Activated CD4-positive, alpha-beta T cell treated with anti-CD3 and anti-CD28 coated beads, Interleukin-2, amount 10 ng/mL, durations not matched to agents 7 days and 5 days (primary cell): ENCODE measurements at places on chromosomes 16 and 17. TPM values are rescaled to one million over a fixed set of nuclear protein-coding genes. Genes with fewer than 3 reads are reported as not detected.

GRCh38 chr16:68749432-68749831, 12.3 kb downstream of the CDH1 start:
- no peak for DNase-seq

DNA sequence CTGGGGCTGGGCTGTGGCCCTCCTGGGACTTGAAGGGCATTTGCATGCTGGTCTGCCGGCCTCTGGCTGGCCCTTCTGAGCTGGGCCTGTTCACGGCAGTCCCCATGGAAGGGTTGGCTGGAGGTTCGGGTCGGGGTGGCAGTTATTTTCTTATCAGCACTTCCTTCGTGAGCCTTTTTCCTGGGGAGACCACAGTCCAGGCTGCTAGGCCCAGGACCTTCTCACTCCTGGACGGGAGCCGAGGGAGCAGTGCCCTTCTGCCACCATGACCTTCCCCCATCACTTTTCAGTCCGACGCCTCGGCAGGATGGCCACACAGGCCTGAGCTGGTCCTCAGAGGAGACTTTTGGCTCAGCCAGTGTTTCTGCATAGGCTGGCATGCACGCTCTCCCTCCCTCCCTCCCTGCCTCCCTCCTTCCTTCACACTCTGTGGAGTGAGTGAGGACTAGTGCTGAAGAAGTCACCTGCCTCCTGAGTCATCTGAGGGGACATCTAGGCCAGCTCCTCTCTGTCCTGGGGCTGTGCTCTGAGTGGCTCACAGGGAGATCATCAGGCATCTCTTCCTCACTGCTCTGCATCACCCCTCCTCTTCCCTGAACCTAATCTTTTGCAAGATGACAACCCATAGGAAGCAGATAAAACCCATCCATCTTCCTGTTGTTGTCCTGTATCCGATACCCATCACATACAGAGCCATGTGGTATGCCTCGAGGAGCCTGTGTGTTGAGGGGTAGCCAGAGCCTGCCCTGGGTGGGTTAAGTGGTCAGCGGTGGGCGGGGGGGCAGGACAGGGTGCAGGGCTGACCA, 109.7 kb downstream of the RAP1GAP2 start:
- DNase-seq, result no peak

Gene GPT2
- total RNA-seq, result 4.0 TPM

GRCh38 chr17:65407017-65407416, 154.4 kb downstream of the AXIN2 start:
- DNase-seq, result no peak

Gene FBXL16
- total RNA-seq, result 14.3 TPM

DNA sequence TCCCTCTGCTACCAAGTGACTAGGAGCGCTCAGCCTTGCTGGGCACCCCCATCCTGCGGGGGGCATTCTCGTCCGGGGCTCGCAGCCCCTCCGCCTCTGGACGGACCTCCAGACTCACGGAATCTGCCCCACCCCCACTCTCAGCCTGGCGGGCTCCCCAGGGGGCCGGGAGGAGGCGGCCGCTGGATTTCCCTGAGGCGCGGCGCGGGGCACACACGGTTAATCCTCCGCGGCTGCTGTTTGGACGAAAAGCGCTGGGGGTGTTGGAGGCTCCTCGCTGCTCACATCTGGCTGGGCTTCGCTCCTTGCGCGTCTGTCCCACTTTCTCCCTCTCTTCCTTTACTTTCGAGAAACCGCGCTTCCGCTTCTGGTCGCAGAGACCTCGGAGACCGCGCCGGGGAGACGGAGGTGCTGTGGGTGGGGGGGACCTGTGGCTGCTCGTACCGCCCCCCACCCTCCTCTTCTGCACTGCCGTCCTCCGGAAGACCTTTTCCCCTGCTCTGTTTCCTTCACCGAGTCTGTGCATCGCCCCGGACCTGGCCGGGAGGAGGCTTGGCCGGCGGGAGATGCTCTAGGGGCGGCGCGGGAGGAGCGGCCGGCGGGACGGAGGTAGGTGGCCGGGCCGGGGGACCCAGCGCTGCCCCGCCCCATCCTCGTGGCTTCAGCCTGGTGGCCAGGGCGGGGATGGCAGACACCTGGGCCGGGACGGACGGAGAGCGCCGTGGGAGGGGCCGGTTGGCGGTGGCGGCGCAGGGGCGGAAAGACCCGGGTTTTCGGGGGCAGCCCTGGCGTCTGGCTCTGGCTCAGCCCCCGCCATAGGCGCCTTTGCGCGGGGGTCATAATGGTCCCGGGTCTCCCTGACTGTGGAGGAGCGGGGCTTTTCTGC, at the start of gene C1QTNF1:
Gene C1QTNF1, plus strand, starts transcription at position 284 of the 886 bp plus-strand sequence. CDS start 19,800 bp downstream, outside the sequence.
- peak; percentile 26 for DNase-seq

- no peak for DNase-seq
These were observed 103.8 kb downstream of the ANKFN1 start for GRCh38 chr17:56257075-56257474.

DNA sequence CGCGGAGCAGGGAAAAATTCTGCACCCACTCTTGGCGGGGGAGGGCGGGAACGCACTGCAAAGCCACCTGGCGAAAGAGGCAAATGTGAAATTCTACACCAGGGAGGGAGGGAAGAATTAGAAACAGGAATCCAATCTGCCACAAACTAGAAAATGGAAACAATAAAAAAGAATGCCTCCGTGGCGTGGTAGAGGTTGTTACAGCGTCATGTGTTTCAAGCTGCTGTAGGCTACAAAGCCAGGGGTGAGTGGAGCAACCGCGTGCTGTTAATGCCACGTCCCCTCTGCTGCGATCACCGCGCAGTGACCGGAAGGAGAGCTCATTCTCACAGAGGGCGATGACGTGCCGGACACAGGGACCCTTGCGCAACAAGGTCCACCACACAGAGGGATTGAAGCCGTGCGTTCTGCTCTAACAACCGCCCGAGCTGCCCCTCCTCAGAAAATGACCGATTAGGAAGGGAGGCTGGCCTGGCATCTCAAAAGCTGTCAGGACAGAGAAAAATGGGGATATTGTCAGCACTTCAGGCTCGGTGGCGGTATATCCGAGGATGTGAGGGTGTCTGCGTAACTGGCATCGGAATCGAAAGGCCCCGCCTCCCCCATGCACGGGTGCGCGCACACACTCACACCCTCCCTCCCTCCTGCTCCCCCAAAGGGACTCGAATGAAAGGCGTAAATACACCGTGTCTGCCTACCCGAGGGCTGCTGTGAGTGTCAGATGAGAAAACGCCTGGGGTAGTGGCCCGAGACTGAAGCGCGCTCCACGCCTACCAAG, 70.8 kb upstream of the TNRC6C start:
- peak; percentile 64 for DNase-seq

Gene TTYH2
- total RNA-seq, result 10.2 TPM

DNA sequence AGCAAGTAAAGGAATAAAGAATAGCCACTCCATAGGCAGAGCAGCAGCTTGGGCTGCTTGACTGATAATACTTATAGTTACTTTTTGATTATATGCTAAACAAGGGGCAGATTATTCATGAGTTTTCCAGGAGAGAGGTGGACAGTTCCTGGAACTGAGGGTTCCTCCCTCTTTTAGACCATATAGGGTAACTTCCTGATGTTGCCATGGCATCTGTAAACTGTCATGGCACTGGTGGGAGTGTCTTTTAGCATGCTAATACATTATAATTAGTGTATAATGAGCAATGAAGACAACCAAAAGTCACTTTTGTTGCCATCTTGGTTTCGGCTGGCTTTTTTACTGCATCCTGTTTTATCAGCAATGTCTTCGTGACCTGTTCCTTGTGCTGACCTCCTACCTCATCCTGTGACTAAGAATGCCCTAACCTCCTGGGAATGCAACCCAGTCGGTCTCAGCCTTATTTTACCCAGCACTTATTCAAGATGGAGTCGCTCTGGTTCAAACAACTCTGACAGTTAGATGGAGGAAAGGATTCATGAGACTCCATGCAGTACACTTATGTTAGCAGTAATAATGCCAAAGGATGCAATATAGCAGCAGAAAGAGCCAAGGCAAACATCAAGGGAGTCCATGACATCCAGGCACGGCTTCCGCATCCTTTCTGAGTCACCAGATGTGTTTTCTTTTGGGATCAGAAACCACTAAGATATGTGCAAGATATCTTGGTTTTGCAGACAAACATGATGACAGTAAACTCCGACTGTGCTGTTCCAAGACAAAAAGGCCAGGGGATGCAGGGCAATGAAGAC, 55.8 kb upstream of the B4GALNT2 start:
- no peak for DNase-seq

Gene UNC45B
- total RNA-seq, result 0.10 TPM
